RWPE1 (cell line): ENCODE measurements at places on chromosomes 3 and 15.

GRCh38 chr15:60338810-60339209 lies 59.0 kb downstream of the ANXA2 start:
- no peak for DNase-seq

- no peak for DNase-seq
Measured at GRCh38 chr3:104941785-104942184, 424.9 kb upstream of the ALCAM start.

GRCh38 chr15:26038693-26039092 lies 175.6 kb upstream of the ATP10A start:
- DNase-seq, result no peak

DNA sequence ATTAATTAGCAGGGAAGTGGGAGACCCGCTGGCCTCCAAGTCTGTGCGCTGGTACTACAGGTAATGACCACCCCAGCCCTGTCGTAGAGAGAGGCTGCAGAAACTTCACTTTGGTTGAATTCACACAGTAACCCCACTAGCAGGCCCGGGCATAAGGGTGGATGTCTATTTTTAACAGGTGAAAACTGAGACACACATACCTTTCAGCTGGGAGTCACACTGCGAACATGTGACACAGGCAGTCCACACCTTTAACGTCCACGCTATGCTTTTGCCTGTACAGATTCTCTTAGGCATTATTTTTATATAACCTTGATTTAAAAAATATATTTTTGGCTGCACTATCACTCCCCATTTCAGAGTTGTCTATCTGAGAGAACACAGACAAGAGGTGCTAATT lies 3.9 kb downstream of the LRRK1 start:
- DNase-seq, result no peak

DNA sequence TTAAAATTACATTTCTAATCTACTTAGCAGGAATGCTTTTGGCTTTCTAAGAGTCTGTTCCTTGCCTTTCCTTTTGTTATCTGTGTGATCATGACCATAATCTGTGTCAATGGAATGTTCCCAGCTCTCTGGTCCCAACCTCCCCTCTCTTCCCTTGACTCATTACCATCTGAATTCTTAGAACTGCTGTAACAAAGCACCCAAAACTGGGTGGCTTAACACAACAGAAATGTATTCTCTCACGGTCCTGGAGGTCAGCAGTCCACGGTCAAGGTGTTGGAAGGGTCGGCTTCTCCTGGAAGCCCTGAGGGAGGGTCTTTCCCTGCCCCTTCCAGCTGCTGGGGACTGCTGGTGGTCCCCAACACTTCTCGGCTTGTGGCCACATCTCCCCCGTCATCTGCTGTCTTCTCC lies 81.1 kb downstream of the LRRK1 start:
- DNase-seq, result no peak

DNA sequence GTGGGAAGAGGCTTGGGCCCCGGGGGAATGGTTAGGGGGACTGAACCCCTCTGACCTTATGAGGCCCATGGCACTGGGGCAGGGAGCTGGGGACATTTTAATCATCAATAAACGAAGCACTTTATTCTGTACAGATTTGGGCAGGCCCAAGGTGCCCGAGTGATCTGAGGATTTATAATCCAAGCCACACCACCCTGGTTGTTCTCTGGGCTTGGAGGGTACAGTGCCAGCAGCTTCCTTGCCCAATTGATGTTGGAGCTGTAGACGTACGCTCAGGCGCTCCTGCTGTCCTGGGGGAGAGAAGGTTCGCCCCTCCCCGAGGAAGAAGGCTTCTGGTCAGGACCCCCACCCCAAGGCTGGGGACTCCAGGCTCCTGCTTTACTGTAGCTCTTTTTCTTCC lies 12.5 kb downstream of the ZBTB47 start:
- no peak for DNase-seq

DNA sequence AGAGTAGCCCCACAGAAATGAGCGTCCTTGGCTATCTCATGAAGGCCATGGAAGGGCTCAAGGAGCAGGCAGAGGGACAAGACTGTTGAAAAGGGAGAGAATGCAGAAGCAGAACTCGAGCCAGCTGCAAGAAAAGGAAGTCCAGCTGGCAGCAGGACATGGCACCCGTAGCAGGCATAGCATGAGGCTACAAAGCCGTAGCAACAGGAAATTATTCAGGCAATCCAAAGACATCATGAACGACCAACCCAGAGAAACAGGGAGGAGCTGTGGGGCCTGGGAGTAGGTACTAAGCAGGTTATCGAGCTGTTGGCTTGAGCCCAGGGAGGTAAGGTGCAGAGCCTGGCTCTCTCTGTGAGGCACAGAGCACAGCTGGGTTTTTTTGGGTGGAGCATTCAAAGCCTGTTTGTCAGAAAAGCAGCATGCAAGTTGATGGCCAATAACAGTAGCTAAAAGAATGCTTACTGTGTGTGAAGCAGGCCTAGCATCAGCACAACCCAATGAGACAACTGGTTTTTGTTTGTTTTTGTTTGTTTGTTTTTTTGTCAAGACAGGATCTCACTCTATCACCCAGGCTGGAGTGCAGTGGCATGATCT lies 144.0 kb upstream of the SMAD3 start:
- no peak for DNase-seq

- DNase-seq, result no peak
Measured at GRCh38 chr15:92811148-92811913, 88.8 kb upstream of the CHD2 start.

- DNase-seq, result no peak
Measured at GRCh38 chr3:194212845-194213331, 76.9 kb downstream of the HES1 start.
